GM19239 (cell line): ENCODE measurements at places on chromosomes 3 and 15.

DNA sequence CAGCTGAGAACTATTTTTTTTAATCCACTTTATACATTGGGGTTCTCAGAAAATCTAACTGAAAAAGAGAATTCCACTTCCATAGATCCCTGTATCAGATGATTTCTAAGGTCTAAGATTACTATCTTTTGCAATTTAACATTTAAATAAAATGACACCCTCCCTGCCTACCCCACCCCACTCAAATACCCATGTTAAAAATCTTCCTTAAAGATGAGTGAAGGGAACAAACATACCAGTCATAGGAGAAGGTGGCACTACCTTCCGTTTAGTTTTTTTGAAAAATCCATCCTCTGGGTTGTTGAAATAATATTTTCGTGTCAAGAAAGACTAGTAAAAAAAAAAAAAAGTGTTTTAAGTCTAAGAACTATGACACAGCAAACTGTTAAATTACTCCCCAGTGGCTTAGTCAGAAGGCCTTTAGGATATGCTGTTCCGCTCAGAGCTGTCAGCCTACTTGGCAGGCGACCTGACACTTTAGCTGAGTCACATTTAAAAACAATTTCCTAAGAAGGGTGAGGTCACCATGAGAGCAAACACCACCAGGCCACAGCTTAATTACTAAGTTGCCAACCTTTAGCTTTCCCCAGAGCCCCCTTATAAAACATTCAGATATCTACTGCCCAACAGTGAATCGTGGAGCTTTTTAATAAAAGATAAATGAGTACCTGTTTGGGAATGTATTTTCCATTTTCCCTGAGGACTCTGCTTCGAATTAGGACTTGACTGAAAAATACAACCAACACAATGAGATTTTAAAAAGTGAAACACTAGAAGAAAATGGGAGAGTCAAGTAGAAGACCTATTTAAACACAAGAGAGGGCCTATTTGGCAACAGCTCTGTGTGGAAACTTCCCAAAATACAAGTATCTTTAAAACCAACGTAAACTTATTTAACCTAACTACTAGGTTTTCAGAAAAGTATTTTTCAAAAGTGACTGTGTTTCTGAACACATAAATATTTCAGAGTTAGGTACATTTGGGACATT, 9.6 kb downstream of the EMC3 start:
- DNase-seq: no peak

- no peak for DNase-seq
These were observed 464.1 kb upstream of the RARB start for GRCh38 chr3:24963762-24964625.

DNA sequence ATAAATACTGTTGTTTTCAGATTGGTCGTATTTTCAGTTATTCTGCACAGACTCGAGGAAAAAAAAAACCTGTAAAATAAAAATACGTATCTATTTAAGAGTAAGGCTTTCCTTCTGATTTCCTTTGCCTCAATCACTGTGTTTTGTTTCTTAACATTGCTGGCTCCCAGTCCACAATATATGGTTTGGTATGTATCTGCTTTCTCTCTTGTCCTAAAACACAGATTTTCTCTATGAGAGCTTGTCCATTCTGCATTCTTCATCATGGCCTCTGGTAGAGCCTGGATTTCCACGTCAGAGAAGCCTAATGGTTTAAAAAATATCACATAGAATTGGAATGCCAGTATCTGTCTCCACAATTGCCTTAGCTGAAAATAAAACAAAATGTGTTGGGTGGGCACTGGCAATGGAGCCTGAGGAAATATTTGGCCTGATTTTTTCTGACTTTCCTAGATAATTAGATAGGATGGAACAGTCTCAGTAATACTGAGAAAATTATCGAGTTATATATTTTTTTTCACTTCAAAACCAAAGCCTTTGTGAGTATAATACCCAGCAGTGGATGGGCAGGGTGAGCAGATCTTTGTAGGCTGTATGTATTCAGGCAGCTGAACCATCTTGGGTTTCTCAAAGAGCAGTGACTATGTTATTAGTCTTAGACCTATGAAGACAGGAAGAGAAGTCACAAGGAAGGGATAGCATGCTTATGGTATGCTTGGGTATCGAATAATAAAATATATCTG, 1.9 kb downstream of the CD200 start:
- DNase-seq: no peak

DNA sequence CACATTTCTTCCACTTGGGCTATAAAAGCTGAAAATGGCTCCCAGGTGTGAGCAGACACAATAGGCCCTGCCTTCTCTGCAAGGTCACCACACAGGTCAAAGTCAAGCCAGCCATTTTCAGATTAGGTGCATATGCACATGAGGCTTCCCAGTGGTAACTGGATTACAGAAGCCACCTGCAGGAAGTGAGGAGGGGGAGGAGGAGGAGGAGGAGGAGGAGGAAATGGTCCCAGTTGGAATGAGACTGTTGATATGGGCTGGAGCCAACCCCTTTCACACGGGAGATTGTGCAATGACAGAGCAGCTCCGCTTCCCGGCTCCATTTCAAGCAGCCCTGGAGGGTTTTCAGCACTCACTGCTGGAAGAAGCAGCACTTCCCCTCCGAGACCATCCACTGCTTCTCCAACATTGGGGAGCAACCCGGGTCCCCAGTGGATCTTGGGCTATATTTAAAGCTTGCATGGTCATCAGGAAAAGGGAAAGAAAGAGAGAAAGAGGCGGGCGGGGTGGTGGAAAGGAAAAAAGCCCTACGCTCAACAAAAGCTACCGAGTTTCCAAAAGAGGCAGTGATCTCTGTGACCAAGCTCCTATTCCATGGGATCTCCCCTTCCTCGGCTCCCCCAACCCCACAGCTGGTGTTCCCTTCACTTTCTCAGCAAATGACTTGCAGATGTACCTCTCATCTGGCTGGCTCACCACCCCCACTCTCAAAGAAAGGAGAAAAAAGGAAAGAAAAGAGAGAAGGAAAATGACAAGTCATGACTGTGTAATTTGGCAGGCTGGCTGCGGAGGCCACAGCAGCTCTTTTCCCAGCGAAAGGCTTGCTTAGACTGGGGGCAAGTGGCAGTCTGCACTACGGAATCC, 58.3 kb downstream of the LRIG1 start:
- no peak for DNase-seq

- DNase-seq: no peak
These were observed 43.2 kb downstream of the NBEAL2 start for GRCh38 chr3:47022641-47023071.
